MCF 10A (cell line): ENCODE measurements at places on chromosomes 4 and X.

DNA sequence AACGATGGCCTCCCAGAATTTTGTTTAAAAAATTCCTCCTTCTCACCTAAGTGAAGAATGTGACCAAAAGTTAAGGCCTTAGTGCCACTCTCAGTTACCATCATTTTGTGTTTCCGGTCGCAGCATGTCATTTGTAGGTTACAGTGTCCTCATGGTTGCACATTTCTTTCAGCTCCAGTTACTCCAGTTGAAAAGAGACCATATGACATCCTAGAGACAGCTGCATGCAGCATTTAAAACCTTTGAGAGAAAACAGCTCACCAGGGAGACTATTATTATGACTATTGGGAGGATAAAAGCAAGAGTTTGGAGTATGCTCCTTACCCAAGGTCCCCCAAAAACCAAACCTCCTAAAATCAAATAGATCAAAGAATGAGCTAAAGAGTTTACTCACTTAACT lies 45.8 kb downstream of the MGARP start:
- DNase-seq = no peak

- DNase-seq = peak; percentile 8
Measured at GRCh38 chr4:169315530-169316343, 45.0 kb upstream of the SH3RF1 start.

GRCh38 chr4:8544282-8544681 lies 35.9 kb upstream of the GPR78 start:
- DNase-seq = no peak

DNA sequence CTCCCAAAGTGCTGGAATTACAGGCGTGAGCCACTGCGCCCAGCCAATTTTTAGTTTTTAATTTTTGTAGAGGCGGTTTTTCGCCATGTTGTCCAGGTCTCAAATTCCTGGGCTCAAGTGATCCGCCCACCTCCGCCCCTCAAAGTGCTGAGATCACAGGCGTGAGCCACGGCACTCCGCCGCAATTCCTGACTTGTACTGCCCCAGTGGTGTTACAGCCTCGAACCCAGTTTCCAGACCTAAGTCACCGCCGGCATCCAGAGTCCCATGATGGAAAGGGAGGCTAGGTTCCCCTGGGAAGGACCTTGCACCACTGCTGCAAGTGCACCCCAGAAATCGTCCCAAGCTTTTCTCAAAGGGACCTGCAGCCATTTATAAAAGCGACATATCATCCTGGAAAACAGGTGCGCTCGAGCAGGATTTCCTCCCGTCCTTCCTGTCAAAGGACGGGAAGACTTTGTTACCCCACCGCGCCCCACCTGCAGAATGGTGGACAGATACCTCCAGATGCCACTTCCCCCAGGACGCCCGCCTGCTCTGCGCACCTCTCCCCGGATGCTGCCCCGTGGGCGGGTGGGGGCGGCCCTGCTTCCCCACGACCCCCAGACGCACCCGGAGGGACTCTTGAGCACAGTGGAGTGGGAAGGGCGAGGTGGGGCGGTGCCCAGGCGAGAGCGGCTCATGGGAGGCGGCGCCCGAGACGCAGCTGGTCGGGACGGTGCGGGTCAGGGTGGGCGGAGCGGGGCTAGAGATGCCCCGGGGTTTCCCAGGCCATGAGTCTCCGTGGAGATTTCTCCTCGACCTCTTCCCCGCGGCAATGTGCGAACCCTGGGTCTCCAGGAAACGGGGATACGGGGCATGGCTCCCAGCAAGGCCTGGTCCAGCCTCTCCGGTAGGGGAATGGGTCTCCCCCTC lies 947 bp upstream of the RPL10 start:
- DNase-seq = peak; percentile 69

DNA sequence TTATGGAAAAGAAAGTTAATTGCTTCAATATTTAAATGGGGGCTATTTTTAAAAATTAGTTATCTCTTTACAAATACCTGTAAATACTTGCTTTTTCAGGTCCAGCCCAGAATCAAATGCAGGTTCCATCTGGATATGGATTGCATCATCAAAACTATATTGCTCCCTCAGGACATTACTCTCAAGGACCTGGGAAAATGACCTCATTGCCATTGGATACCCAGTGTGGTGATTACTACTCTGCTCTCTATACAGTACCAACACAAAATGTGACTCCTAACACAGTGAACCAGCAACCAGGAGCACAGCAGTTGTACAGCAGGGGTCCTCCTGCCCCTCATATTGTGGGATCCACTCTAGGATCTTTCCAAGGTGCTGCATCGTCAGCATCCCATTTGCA lies 29.2 kb downstream of the SEC24B start:
- DNase-seq = peak; percentile 49

DNA sequence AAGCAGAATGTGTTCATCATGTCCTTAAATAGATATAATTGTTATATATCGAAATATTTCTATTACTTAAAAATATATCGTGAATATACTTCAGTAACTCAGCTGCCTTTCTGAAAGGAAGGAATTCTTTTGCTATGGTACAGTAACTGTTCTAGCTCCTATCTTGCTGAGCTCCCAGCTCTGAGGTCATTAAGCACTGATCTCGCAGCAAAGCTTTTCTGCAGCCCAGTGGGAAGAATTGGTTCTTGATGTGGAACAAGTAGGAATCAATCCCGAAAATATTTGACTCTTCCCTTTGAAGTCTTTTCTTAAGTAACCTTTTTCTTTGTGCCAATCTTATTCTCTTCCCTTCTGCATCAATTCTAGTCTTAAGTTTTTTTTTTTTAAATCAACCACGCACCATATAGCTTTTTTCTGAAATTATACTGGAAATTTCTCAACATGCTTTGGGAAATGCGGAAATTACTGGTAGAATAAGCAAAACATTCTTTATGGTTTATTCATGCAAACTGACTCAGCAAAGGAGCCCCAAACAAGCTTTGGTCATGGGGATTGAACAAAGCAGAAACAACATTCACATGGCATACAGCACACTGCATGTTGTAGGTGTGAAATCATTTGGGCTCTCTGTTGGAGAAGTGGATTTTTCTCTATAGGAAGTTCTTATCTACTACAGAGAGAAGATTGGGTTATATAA lies 428.9 kb upstream of the GNPDA2 start:
- peak; percentile 83 for DNase-seq

DNA sequence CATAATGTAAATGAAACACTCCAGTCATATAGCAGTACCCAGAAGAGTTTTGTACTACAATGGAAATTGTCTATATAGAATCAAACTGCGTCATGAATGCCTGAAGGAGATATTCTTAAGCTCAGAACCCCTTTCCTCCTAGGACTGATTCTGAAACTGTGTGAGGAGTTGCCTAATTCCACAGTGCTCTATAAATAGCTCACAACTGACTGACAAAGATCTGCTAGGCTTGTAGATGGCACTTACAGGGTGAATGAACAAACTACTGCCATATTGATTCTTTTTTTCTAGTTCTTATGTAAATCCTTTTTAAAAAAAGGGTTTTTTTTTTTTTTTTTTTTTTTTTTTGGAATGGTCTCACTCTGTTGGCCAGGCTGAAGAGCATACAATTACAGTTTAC lies 30.1 kb upstream of the UGT2B17 start:
- DNase-seq = no peak
